ENCODE measurements at places on chromosomes 7 and 10.

DNA sequence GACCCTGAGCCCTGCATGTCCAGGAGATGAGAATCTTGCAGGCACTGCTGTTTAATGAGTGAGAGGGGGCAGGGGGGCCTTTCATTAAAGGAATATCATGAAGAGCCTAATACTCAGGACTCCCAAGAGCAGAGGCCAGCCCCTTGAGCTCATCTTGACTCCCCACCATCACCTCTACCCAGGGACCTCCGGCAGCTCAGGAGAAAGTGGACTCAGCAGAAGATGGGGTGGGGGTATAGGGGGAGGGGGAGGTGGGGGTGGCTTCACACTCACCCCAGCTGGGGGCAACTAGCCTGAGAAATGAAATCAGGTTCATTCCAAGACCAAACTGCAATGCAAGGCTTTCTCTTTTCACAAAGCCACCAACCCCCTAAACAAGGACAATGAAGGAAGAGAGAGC is 575.6 kb upstream of the MKI67 start:
- DNase-seq = no peak

GRCh38 chr7:156722043-156722826 is 81.7 kb downstream of the RNF32 start:
- no peak for DNase-seq

DNA sequence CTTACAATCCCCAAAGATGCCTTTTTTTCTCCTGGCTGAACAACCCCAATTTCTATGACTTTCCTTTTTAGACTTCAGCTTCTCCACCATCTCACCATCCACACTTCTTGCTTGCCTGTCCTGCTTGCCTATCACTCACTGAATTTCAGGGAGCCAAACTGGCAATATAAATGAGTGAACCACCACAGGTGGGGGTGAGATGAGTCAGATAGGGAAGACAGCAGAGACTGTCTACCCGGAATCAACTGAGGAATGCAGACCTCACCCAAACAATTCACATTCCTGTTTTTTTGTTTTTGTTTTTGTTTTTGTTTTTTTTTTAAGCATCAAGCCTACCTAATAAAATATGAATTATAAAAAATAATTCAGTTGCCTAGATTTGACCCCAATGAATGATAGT is 273.8 kb downstream of the NRG3 start:
- no peak for DNase-seq

- no peak for DNase-seq
Measured at GRCh38 chr10:96960872-96961271, 128.8 kb downstream of the LCOR start.

GRCh38 chr7:1930381-1931065 is 260.4 kb downstream of the ELFN1 start:
- no peak for DNase-seq

- no peak for DNase-seq
Measured at GRCh38 chr7:71430246-71430645, 298.3 kb downstream of the GALNT17 start.

- DNase-seq = no peak
Measured at GRCh38 chr7:106604303-106604924, 56.5 kb downstream of the CCDC71L start.
